Activated naive CD8-positive, alpha-beta T cell treated with anti-CD3 and anti-CD28 coated beads, Interleukin-2, amount 10 ng/mL, durations not matched to agents 7 days and 5 days (primary cell): ENCODE measurements at places on chromosomes 11 and 22.

GRCh38 chr11:14669958-14670357, 26.4 kb downstream of the PDE3B start:
- no peak overlapping the region for H3K4me3 ChIP-seq
- H3K4me1 ChIP-seq = peaks cover 37% of the 10 kb centered on the region
- DNase-seq = no peak
- no peaks in the 10 kb centered on the region for H3K27me3 ChIP-seq

GRCh38 chr11:75966537-75967287, 151.7 kb downstream of the UVRAG start:
- H3K27ac ChIP-seq = no peak overlapping the region
- peaks cover 14% of the 10 kb centered on the region for H3K36me3 ChIP-seq
- no peak overlapping the region for H3K4me3 ChIP-seq
- DNase-seq = no peak
- no peaks in the 10 kb centered on the region for H3K27me3 ChIP-seq

- H3K4me3 ChIP-seq = peak overlapping the region; percentile 51
- peak overlapping the region; percentile 77 for H3K27ac ChIP-seq
- no peak for DNase-seq
- H3K36me3 ChIP-seq = peaks cover 36% of the 10 kb centered on the region
Observed at GRCh38 chr11:66106786-66107599, 36.9 kb downstream of the PACS1 start.

DNA sequence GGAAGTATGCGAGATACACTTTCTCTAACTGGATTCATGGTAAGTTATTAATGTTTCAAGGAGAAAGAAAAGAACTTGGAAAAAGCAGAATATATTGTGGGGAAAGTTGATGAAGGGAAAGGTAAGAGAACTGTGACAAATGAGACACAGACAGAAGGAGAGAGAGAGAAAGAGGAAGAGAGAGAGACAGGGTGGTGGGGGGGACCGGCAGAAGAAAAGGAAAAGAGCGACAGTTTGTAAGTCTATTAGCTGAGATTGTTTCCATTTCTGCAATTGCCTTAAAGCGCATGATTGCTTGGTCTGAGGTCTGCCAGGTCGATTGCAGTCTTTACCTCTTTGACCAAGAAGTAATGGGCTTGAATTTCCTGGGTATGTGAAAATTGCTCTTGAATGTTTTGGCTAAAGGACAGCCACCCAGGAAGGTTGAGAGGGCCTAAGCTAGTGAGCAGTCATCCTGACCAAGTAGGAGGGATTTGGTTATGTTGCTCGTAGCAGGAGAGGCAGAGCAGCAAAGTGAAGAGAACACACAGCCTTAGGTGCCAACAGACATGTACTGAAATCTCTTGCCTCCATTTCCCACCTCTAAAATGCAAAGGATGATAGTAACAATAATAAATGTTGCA, 23.6 kb upstream of the TMA7B start:
- no peak for DNase-seq
- peaks cover 82% of the 10 kb centered on the region for H3K4me1 ChIP-seq
- peak overlapping the region; percentile 87 for H3K27ac ChIP-seq
- no peaks in the 10 kb centered on the region for H3K27me3 ChIP-seq
- H3K36me3 ChIP-seq = peaks cover 41% of the 10 kb centered on the region

DNA sequence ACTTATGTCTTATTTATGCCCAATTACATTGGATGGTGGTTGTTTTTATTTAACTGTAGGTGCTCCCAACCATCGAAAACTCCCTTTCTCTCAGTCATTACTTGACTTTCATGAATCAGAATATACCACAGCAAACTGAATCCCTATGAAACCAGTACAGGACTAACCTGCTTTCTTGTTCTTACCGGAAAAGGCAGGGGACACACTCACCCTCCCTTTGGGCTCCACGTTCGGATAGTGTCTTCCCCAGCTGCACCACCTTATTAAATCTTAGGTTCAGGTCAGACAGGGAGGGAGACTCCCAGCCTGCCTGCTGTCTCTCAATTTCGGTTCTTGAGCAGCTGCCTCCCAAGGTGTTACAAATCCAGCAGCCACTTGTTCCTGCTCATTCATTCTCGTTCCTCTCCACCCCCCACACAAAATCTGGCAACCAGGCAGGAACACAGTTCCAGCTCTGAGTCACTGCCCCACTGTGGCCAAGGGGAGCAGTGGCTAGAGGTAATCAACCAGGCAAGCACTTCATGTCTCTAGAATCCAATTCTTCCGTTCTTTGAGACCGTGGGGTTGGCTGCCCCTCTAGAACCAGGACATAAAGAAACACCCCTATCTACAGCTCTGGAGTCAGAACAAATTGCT, 133.0 kb downstream of the PLEKHA7 start:
- no peak overlapping the region for H3K27ac ChIP-seq
- no peaks in the 10 kb centered on the region for H3K36me3 ChIP-seq
- no peak overlapping the region for H3K4me3 ChIP-seq
- peaks cover 9% of the 10 kb centered on the region for H3K27me3 ChIP-seq
- DNase-seq = no peak

GRCh38 chr11:72425053-72425980, 9.0 kb downstream of the CLPB start:
- no peaks in the 10 kb centered on the region for H3K27me3 ChIP-seq
- peaks cover 9% of the 10 kb centered on the region for H3K36me3 ChIP-seq

- H3K36me3 ChIP-seq = no peaks in the 10 kb centered on the region
- H3K27me3 ChIP-seq = no peaks in the 10 kb centered on the region
- no peak overlapping the region for H3K4me3 ChIP-seq
- H3K4me1 ChIP-seq = no peaks in the 10 kb centered on the region
Observed at GRCh38 chr22:49166746-49167145, 660.9 kb downstream of the BRD1 start.

GRCh38 chr11:41522899-41523672, 63.6 kb upstream of the LRRC4C start:
- H3K4me3 ChIP-seq = no peak overlapping the region
- no peak overlapping the region for H3K27ac ChIP-seq
- no peaks in the 10 kb centered on the region for H3K36me3 ChIP-seq
- no peaks in the 10 kb centered on the region for H3K27me3 ChIP-seq
- no peaks in the 10 kb centered on the region for H3K4me1 ChIP-seq

- DNase-seq = no peak
- H3K27ac ChIP-seq = no peak overlapping the region
- no peaks in the 10 kb centered on the region for H3K27me3 ChIP-seq
Observed at GRCh38 chr11:114986365-114986764, 308.0 kb downstream of the NXPE2 start.

- DNase-seq = peak; percentile 62
- H3K27me3 ChIP-seq = peaks cover 44% of the 10 kb centered on the region
- no peaks in the 10 kb centered on the region for H3K36me3 ChIP-seq
- peak overlapping the region; percentile 90 for H3K4me3 ChIP-seq
- H3K27ac ChIP-seq = no peak overlapping the region
Observed at GRCh38 chr22:30694171-30694639, 469 bp upstream of the OSBP2 start.

DNA sequence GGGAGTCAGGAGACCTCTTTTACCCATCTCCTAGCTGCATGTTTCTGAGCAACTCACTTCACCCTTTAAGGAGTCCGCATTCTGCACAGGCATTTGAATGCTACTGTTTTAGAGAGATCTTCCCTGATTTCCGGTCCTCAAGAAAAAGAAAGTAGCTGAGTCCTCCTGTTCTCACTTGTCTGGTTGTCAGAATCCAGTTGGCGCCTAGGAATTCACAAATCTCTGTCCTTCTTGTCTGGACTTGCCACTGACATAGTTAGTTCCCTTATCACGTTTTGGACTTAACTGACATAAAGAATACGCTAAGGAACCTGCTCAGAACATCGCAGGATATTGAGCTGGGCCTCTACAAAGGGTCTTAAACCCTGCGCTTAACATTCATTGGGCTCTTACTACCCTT, 61.3 kb upstream of the OR5P2 start:
- H3K27me3 ChIP-seq = peaks cover 7% of the 10 kb centered on the region
- no peak overlapping the region for H3K27ac ChIP-seq
- no peaks in the 10 kb centered on the region for H3K36me3 ChIP-seq
- no peaks in the 10 kb centered on the region for H3K4me1 ChIP-seq
- no peak overlapping the region for H3K4me3 ChIP-seq

- H3K27me3 ChIP-seq = no peaks in the 10 kb centered on the region
- no peak overlapping the region for H3K27ac ChIP-seq
- DNase-seq = no peak
- no peaks in the 10 kb centered on the region for H3K4me1 ChIP-seq
- H3K4me3 ChIP-seq = no peak overlapping the region
Observed at GRCh38 chr22:48605856-48606481, 1221.7 kb downstream of the BRD1 start.

- no peak overlapping the region for H3K4me3 ChIP-seq
- no peaks in the 10 kb centered on the region for H3K27me3 ChIP-seq
- DNase-seq = no peak
- H3K27ac ChIP-seq = no peak overlapping the region
- H3K4me1 ChIP-seq = no peaks in the 10 kb centered on the region
Observed at GRCh38 chr11:72939031-72939430, 124.8 kb downstream of the ATG16L2 start.

DNA sequence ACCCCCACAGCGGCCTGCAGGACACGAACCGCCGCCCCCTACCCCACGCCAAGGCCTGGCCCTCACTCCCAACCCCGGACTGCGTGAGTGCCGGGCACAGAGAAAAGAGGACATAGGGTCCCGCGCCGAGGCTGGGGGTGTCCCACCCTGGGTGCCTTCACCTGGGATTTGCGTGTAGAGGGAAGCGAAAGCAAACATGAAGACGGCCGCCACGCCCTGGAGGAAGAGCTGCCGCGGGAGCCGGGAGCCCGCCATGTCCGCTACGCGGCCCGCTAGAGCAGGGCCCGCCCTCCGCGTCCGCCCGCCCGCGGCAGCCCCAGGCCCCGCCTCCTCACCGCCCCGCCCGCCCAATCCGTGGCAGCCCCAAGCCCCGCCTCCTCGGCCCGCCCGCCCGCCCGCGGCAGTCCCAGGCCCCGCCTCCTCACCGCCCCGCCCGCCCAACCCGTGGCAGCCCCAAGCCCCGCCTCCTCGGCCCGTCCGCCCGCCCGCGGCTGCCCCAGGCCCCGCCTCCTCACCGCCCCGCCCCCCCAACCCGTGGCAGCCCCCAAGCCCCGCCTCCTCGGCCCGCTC, at the start of gene LMF2:
Gene LMF2, minus strand, starts transcription at position 282 of the 570 bp plus-strand sequence. Its CDS starts 27 bp downstream, at position 255.
- no peaks in the 10 kb centered on the region for H3K27me3 ChIP-seq
- H3K27ac ChIP-seq = peak within 1 kb of the TSS; percentile 92
- DNase-seq = peak; percentile 96
- H3K4me3 ChIP-seq = peak within 1 kb of the TSS; percentile 97
- peaks cover 14% of the 10 kb centered on the region for H3K4me1 ChIP-seq
- peaks cover 5% of the 10 kb centered on the region for H3K36me3 ChIP-seq

- peak overlapping the region; percentile 84 for H3K4me3 ChIP-seq
- peaks cover 28% of the 10 kb centered on the region for H3K36me3 ChIP-seq
- H3K27me3 ChIP-seq = no peaks in the 10 kb centered on the region
- H3K27ac ChIP-seq = peak overlapping the region; percentile 83
Observed at GRCh38 chr11:71446942-71447688, 1.1 kb downstream of the DHCR7 start.

- H3K4me1 ChIP-seq = peaks cover 15% of the 10 kb centered on the region
- H3K36me3 ChIP-seq = no peaks in the 10 kb centered on the region
- DNase-seq = no peak
- H3K4me3 ChIP-seq = no peak overlapping the region
- H3K27me3 ChIP-seq = peaks cover 3% of the 10 kb centered on the region
- H3K27ac ChIP-seq = no peak overlapping the region
Observed at GRCh38 chr11:126469311-126469710, 113.8 kb downstream of the ST3GAL4 start.

GRCh38 chr11:78061921-78062311, 1.7 kb upstream of the THRSP start:
- no peak overlapping the region for H3K4me3 ChIP-seq
- H3K27ac ChIP-seq = no peak overlapping the region
- no peak for DNase-seq
- H3K27me3 ChIP-seq = no peaks in the 10 kb centered on the region
- peaks cover 4% of the 10 kb centered on the region for H3K36me3 ChIP-seq

DNA sequence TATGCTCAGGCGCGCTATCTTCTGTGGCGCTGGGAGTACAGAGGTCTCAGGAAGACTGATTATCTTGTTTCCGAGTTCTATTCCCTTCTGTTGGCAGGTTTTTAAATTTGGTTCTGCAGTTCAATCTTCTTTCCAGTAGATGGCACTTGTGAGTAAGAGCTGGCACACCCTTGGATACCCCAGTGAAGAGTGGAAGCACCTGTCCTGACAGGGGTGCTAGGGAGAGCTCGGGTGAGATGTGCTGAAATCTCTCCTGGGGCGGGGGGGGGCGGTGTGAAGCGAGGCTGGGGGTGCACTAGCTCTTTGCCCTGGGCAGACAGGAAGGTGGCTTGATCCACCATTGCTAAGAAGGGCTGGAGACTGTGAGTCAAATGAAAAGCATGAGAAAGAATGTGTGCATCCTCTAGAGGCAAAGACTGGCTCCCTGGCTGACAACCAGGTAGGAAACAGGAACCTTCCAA, 679.9 kb upstream of the CCDC179 start:
- no peak overlapping the region for H3K27ac ChIP-seq
- no peak for DNase-seq
- no peaks in the 10 kb centered on the region for H3K36me3 ChIP-seq
- no peak overlapping the region for H3K4me3 ChIP-seq
- H3K27me3 ChIP-seq = no peaks in the 10 kb centered on the region

DNA sequence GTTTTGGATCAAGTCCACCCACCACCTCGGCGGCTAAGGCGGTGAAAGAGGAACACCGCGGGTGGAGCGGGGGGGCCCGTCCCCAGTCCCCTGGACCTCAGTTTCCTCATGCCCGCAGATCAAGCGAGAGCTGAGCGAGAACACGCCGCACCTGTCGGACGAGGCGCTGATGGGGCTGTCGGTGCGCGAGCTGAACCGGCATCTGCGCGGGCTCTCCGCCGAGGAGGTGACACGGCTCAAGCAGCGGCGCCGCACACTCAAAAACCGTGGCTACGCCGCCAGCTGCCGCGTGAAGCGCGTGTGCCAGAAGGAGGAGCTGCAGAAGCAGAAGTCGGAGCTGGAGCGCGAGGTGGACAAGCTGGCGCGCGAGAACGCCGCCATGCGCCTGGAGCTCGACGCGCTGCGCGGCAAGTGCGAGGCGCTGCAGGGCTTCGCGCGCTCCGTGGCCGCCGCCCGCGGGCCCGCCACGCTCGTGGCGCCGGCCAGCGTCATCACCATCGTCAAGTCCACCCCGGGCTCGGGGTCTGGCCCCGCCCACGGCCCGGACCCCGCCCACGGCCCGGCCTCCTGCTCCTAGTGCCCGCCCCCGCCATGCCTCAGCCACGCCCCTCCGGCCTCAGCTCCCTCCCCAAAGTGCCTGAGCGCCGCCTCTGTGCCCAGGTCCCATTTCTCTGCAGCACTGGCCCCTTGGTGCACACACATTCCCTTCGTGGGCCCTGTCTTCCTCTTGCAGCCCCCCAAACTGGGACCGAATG, 12.7 kb downstream of the MAFF start:
- H3K27me3 ChIP-seq = no peaks in the 10 kb centered on the region
- H3K4me3 ChIP-seq = peak overlapping the region; percentile 25
- H3K4me1 ChIP-seq = peaks cover 15% of the 10 kb centered on the region
- no peak overlapping the region for H3K27ac ChIP-seq
- peak; percentile 72 for DNase-seq

- peaks cover 5% of the 10 kb centered on the region for H3K4me1 ChIP-seq
- H3K36me3 ChIP-seq = no peaks in the 10 kb centered on the region
- H3K4me3 ChIP-seq = no peak overlapping the region
- H3K27ac ChIP-seq = no peak overlapping the region
Observed at GRCh38 chr11:3225826-3226750, 6.1 kb downstream of the MRGPRE start.

- H3K4me1 ChIP-seq = no peaks in the 10 kb centered on the region
- H3K27me3 ChIP-seq = no peaks in the 10 kb centered on the region
- no peaks in the 10 kb centered on the region for H3K36me3 ChIP-seq
- H3K4me3 ChIP-seq = no peak overlapping the region
Observed at GRCh38 chr11:79101656-79102055, 339.2 kb downstream of the TENM4 start.
